ENCODE measurements at places on chromosomes 3 and 15. TPM values are rescaled to one million over a fixed set of nuclear protein-coding genes. Genes with fewer than 3 reads are reported as not detected.

- DNase-seq: no peak
Measured at GRCh38 chr15:41852736-41853590, 14.3 kb downstream of the PLA2G4B start.

GRCh38 chr15:75143738-75144334, 57.8 kb upstream of the C15orf39 start:
- DNase-seq: no peak

Gene STXBP5L
- 7.5 TPM for polyA plus RNA-seq

GRCh38 chr3:64344721-64345207, 119.5 kb upstream of the PRICKLE2 start:
- no peak for DNase-seq

DNA sequence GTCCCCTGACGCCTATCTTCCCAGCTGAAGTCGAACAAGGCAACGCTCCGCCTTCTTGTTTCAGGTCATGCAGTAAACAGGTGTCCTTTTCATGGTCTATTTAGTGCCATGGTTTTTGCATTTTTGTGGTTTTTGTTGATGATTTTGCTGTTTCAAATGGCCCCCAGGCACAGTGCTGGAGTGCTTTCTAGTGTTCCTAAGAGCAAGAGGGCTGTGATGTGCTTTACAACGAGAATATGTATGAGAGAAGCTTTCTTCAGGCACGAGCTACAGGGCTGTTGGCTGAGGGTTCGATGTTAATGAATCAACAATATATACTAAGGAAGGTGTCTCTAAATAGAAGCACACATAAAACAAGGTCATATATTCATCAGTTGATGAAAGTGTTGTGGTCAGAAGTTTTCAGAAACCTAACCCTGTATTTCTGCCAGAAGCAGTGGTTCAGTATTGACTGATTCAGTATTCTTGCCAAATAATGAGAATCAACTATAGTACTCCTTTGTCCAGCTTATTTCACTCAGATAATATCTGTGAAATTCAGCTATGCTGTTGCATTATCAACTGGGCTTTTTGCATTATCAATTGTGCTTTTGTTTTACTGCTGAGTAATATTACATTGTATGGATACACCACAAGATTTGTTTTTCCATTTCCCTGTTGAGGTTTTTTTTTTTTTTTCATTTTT, 18.5 kb downstream of the LIMD1 start:
- peak; percentile 29 for DNase-seq

Gene GUCA1C
- polyA plus RNA-seq: not detected

Gene TATDN2
- polyA plus RNA-seq: 55.4 TPM

DNA sequence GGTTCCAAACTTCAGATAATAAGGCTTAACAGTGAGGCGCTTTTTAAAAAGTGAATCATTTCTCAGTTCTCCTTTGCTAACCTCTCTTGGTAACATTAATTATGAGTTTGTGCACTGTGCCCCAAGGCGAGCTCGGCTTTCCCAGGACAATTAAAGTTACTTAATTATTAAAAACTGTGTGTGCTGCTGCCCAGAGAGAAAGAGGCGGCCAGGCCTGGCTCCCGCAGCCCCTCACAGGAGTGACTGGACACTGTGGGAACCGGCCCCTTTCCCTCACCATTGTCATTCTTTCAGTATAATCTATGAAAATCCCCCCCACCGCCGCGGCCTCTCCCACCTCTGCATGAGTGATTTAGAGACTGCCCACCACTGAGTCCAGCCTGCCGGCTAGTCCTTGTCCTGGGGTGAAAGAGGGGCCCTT, 43.1 kb upstream of the HES1 start:
- no peak for DNase-seq

DNA sequence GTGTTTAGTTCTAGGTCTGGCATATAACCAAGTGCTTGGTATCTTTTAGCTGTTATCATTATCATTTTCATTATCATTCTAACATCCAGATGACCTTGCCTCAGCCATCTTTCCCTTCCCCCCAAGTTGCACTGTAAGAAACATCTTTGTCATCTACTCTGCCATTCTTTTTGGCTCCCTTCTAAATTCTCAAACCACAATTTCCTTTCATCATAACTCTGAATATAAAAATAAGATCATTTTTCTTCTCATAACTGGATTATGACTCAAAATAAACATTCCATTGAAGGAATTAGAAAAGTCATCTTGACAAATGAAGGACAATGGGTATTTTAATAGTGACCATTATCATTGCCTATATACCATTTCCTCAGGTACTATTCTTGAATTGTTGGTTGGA, 786.2 kb downstream of the AGBL1 start:
- no peak for DNase-seq

GRCh38 chr3:11185564-11186317, 31.4 kb downstream of the HRH1 start:
- DNase-seq: no peak

GRCh38 chr15:51092480-51093040, 2.1 kb downstream of the TNFAIP8L3 start:
- no peak for DNase-seq

- no peak for DNase-seq
Measured at GRCh38 chr3:22922317-22922716, 280.8 kb upstream of the UBE2E2 start.

- no peak for DNase-seq
Measured at GRCh38 chr15:71129669-71130068, 14.4 kb downstream of the THSD4 start.

DNA sequence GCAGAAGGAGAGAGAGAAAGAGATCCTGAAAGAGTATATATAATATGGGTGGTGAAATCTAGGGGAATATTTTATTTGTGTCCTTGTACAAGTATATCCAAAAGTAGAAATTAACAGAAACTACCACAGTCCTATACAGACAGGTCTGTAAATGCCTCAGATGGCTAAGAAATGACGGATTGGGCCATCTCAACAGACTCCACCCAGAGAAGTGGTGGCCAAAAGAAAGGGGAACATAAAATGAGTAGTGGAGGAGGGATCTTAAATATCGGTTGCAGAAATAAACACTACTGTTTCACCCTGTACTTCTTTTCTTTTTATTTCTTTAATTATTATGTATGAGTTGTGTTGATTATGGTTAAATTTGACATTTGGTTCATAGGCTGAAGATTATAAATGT, 47.7 kb downstream of the CCR3 start:
- DNase-seq: no peak

- DNase-seq: no peak
Measured at GRCh38 chr15:41772720-41773331, 1.5 kb upstream of the MAPKBP1 start.

Gene ATP10A
- 5.4 TPM for polyA plus RNA-seq

DNA sequence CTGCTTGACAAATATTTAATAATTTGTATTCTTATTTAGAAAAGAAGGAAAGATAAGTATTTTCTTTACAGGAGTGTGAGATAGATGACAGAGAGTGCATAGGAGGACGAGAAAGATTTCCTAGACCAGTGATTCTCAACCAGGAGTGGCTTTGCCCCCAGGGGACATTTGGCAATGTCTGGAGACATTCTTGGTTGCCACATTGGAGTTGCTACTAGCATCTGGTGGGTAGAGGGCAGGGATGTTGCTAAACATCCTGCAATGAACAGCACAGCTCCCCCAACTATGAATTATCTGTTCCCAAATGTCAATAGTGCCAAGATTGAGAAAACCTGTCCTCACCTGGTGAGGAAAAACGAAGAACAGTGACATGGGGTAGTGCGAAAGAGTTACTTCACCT, 30.8 kb upstream of the MINAR1 start:
- DNase-seq: no peak

Gene RBPMS2
- 6.3 TPM for polyA plus RNA-seq

- no peak for DNase-seq
Measured at GRCh38 chr3:9810846-9811245, 784 bp downstream of the TTLL3 start.

Gene CLSTN2
- polyA plus RNA-seq: 20.7 TPM

DNA sequence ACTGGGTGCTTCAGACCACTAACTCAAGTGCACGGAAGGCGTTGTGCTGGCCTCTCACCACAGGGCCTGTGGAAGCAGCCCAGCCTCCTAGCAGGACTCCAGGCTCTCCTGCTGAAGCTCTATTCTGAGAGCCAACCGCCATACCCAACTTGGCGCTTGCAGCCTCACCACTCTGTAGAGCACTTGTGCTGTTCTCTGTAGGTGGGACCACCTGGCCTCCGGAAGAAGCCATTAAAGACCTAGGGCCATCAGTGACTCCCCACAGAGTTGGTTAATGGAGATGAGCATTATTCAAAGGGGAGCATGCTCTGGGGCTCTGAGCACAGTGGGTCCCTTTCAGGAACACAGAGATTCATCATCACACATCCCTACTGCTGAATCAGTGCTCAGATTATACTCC, 50.9 kb downstream of the C3orf85 start:
- DNase-seq: no peak

- DNase-seq: no peak
Measured at GRCh38 chr3:25910997-25911396, 121.1 kb downstream of the OXSM start.

DNA sequence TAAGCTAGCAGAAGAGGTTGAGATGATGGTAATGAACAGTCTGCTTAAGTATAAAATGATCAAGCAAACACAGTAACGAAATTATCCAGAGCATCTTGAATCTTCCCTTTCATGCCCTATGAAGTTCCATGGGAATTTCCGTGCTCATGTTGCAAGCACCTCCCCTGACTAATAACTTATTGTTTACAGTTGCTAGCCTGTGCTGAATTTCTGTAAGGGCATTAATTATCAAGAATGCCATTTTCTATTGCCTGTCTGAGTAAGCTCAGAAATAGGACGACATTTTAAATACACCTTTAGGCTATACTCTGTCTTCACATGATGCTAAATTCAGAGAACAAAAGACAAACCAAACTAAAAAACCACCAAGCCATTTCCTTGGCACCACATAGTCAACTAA, 257.5 kb upstream of the LRTM1 start:
- DNase-seq: no peak

GRCh38 chr15:40058476-40059140, 19.6 kb upstream of the SRP14 start:
- no peak for DNase-seq

DNA sequence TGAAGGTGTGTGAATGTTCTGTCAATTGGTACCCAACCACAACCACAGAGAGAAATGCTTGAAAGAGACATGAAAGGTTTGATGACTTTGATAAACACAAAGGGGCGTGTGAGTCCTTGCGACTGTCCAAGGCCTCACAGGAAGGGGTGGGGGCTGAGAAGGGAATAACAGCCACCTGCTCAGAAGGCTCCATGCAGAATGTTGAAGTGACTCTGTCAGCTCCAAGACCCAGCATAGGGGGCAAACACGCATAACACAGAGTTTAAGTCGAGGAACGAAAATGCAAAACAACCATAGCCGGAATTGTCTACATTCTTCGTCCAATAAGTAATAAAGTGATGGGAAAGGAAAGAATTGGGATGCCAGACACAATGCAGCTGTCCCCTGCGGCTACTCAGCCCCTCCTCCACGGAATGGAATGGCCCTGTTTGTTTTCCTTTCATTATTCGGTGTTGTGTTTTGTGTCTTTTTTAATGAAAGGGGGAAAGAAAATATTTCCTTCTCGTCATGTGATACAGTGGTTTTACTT, 19.9 kb downstream of the TMEM212 start:
- no peak for DNase-seq

- no peak for DNase-seq
Measured at GRCh38 chr15:78411061-78411460, 27.0 kb upstream of the IREB2 start.

DNA sequence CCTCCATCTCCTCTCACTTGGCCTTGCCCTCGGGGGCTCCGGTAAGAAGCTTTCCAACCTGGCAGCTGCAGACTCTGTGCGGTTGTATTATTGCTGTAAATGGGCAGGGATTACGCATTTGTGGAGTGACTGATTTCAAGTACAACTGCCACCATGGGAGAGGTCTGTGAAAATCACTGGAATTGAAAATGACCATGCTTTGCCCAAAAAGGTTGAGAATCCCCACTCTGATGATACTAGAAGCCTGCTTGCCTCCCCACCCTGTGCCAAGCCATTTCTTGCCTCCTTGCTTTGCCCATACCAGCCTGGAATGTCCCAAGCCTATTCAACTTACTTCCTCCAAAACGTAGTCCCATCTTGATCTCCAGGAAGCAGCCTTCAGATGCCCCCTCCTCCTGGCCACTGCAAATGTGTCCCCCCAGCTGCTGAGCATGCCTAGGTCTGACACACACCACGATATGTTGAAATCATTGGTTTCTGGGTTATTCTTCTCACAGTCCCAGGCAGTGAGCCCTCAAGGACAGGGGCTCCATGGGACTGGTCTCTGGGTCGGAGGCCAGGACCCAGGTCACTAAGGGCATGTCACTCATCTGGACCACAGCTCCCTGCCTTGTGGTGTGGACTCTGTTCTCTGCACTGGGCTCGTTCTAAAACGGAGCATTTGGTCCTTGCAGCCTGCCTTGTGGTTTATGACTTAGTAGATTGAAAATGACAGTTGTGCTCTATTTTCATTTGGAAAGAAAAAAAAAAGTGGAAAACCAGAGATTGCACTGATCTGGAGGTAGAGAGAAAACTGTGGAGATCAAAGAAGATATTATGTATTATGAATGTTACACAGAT, 42.9 kb downstream of the SMAD3 start:
- no peak for DNase-seq

Gene SLC2A2
- 0.27 TPM for polyA plus RNA-seq

- no peak for DNase-seq
Measured at GRCh38 chr3:52710512-52710911, 4.6 kb downstream of the SPCS1 start.

Gene COL6A5
- 0.09 TPM for polyA plus RNA-seq

GRCh38 chr15:68353421-68354135, 76.0 kb downstream of the FEM1B start:
- no peak for DNase-seq

DNA sequence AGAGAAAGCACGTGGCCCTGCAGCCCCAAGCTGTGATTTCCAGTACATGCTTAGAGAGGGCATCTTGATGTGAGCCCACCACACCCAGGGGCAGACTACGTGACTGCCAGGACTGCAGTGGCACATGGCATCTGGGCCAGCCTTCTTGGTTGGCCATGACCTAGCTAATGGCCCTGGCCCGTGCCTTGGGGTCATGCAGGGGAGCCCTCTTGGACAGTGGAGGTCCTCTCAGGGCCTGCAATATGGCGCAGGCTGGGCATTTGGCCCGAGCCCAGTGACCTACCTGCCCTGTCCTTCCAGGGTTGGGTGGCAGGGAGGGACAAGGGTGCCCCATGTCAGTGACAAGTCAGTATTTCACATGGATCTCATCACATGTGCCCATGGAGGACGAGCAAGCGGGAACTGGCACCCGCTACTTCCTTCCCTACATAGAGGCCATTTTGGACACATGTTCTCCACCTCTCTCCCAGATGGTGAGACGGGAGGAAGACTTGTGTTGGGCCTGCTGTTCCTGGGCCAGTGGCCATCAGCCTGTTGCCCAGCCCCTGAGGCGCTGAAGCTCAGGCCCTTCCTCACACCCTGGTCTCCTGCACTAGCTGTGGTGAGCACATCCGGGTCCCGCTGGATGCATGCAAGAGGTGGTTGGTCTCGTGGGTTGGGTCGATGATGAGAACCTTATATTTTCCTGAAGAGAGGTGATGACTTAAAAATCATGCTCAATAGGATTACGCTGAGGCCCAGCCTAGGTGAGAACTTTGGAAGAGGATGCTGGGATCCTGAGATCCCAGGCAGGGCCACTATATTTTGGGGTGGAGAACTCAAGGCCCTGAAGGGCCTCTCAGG, 195.6 kb downstream of the UBE3A start:
- DNase-seq: no peak
